ENCODE measurements at places on chromosomes 5 and 9.

DNA sequence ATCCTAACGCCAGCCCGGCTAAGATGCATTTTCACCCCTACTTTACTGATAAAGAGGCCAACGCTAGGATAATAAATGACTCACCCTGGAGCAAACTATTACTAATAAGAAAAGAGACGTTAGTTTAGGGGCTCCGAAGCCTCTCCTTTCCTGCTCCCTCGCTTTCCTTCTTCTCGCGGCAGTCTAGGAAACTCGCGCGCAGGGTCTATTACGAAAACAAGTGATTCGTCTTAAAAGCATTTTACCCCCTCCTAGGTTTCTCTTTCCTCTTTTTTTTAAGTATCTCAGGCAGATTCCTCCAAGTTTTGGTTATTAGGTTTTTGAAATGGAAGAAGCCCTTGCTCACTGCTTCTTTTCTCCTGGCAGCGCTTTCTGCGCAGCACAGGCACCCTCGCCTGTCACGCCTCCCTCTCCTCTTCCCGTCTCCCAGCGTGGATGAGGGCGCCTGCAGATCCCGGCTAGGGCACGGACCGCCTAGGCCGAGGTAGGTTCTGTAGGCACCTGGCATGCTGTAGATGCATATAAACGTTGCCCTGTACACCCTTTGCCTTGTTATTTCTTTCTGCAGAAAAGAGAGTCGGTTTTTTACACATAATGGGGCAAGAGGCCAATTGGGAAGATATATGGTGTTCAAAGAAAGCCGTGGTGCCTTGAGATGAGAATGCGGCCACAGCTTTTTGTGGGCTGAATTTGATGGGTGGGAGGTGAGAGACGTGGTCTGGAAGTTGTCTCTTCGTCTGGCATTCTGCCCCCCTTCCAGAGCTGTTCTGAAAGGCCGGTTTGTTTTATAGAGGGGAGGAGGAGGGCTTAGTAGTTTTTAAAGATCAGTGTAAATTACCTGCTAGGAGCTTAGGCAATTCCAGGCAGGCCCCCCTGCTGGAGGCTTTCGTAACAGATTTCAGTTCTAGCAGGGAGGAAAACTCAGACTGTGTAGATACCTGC, 983 bp downstream of the GCNT1 start:
- DNase-seq, result no peak

- no peak for DNase-seq
These were observed 1.5 kb downstream of the ARHGAP26 start for GRCh38 chr5:142771666-142772065.

DNA sequence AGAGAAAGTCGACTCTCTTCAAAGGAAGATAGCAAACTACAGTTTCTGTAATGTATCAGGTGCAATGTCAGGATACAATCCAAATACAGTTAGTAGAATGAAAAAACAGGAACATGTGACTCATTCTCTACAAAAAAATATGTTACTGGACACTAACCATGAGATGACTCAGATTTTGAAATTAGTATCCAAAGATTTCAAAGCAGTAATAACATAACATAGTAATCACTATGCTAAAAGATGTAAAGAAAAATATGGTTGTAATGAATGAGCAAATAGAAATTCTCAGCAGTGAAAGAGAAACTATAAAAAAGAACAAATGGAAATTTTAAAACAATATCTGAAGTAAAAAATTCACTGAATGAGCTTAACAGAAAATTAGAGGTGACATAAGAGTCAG, 42.3 kb downstream of the SHOC1 start:
- DNase-seq, result no peak

DNA sequence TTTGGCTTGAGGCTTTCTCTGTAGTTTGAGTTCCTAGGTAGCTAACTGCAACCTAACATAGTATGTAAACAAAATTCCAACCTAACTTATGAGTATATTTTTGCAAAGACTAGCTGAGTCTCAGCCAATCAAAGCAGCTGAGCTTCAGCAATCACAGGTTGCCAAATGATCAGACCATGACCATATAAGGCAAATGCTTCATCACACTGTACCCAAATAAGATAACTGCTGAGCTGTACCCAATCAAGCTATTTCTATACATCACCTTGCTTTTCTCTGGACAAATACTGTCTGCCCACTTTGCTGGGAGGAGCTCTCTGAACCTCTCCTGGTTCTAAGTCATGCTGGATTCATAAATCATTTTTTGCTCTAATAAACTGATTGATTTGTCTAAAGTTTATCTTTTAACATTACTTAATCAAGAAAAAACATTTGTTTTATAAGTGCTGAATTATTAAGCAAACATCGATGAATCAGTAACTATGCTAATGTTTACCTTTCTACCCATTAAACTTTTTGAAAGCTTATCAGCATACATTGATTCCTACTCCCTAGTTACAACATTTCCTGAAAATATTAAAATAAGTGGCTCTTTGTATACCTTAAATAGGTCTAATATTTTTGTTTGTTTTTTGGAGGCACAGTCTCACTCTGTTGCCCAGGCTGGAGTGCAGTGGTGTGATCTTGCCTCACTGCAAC, 129.7 kb upstream of the PCA3 start:
- no peak for DNase-seq

DNA sequence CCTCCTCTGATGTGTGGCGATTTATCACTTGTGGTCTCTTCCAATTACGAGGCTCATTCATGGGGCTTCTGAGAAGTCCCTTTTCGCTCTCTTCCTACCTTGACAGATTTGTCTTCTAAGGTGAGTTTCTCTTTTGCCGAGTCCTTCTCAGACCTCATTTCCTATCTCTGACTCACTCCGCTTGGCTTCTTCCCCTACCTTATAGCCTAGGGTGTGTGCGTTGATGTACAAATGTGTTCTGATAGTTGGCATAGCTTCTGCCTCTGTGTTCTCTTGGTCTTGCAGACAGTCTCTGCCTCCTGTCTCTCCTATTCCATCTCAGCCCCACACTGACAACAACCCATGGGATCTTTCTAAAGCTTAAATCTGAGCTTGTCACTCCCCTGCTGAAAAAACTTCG, 56.9 kb upstream of the SHB start:
- DNase-seq, result no peak

- no peak for DNase-seq
These were observed 62.4 kb downstream of the SERINC5 start for GRCh38 chr5:80193401-80193800.

GRCh38 chr9:128788445-128788844, 1.4 kb downstream of the TBC1D13 start:
- no peak for DNase-seq

DNA sequence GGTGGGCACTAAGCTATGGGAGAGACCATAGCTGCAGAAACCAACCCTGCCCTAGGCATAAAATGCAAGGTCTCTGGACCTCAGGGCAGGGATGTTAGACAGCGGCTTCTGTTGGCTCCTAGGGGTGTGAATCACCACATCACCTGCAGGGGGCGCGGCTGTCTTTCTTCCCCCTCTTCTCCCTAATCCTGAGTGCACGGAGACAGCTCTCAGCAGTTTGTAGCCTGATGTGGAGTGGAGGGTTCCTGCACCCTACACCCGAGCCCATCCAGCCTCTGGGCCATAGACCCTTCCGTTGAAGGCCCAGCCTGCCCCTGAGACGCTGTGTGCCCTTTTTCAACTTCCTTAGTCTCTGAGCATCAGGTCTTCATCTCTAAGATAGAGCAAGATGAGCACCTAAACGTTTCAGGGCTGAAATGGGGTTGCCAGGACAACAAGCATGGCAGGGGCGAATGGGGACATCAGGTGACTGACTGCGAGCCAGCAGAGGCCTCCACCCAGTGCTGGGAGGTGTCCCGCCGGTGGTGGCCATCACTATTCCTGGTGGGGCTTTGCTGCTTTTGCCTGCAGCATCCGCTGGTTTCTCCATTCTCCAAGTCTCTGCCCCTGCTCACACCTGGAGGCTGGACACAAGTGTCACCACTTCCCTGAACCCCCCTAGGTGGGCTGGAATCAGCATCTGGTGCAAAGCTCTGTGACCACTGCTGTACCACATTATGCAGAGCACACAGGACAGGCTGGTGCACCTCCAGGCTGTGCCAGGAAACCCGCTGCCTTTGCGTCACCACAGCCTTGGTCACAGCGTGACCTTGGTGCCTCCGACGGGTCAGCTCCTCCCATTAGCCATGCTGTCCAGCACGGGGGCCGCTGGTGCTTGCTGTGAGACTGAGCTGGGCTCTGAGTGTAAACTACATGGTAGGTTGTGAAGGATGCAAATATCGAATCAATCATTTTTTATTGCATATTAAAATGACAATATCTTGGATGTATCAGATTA, 2.5 kb upstream of the SEC16A start:
- peak; percentile 85 for DNase-seq

DNA sequence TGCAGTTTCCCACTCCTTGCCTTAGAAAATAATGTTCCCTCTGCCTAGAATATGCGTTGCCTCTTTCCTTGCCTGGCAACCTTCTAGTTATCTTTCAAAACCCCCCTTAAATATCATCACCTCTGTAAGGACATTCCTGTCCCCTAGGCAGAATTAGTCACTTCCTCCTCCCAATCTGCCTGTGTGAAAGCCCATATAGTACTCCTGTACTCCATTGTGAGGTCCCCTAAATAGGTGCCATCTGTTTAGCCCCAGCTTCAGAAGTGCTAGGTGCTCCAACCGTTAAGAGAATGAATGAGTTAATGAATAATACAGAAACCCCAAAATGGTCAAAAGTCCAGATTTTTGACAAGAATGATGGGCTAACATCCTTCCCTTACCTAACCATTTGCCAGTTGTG, 181.4 kb downstream of the GDNF start:
- DNase-seq, result no peak

DNA sequence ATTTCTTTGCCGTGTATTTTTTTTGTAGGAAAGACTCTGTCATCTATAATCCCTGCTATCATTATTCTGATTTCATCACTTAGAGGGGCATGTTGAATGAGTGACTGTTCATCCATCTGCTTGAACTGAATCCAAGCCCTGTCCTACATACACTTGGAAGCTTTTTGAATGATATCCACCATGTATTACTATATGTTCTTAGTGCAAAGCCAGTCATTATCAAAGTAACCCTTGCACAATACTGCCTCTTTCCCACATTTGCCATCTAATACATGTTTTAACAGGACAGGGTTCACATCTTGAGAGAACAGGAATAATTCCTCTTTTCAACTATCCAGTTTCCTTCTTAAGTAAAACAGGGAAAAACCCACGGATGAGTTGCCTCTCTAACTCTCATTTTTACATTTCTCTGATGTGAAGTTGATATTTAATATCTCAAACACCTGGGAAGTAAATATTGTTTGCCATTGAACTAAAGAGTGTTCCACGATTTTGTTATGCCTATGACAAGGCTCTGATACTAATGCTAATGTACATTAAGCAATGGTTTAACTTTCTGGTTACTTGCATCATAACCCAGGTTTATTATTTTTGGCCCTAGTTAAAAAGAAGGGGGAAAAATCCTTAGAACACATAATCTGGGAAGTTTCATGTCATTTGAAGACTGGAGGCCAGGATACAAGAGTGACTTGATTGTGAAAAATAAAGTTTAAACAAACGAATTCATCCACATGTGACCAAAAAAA, 103.7 kb upstream of the TARS1 start:
- DNase-seq, result no peak

GRCh38 chr5:170028124-170028523, 47.8 kb upstream of the INSYN2B start:
- no peak for DNase-seq

- no peak for DNase-seq
These were observed 3.4 kb downstream of the SNX18 start for GRCh38 chr5:54520940-54521339.

GRCh38 chr5:4614088-4614487, 526.0 kb upstream of the ADAMTS16 start:
- no peak for DNase-seq

DNA sequence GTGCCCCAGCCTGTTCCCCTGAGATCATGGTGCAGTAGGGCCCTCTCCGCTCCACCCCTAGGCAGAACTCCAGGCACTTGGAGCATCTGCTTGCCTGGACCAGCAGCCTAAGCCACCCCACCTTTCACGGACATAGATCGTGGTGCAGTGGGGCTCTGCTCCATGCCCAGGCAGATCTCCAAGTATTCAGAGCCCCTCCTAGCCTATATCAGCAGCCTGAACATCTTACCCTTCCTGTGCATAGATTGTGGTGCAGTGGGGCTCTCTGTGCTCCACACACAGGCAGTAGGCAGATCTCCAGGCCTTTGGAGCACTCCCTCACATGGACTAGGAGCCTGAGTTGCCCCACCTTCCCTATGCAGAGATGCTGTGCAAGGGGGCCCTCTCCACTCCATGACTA, 103.0 kb downstream of the GLIS3 start:
- DNase-seq, result no peak

DNA sequence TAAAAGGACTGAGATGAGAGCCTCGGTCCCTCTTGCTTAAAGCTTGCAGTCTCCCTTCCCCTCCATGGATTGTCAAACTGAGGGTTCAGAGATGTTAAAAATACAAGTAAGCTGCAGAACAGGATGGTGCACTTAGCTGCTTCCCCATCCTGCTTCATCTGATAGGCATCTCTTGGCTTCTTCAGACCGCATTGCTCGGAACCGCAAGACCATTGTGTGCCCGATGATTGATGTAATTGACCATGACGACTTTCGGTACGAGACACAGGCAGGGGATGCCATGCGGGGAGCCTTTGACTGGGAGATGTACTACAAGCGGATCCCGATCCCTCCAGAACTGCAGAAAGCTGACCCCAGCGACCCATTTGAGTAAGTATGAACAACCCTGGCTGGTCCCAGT, 65.5 kb upstream of the SAP30L start:
- no peak for DNase-seq

GRCh38 chr5:160961761-160962160, 109.8 kb upstream of the ATP10B start:
- DNase-seq, result no peak

DNA sequence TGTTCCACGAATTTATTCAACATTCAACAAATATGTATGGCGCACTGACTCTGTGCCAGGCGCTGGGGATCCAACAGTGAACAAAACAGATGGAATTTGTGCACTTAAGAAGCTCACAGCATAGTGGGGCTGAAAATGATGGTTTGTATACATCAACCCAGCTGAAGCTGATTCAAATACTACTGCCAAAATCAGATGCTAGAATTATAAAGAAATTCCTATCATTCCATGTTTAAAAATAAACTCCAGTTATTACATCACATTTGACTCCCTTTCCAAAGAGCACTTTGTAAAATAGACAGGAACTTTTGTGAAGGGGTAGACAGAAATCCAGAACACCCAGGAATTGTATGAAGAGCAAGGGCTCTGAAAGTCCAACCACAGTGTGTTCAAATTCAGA, 54.1 kb downstream of the ZNF608 start:
- DNase-seq, result no peak
